NCI-H82 (cell line): ENCODE measurements at places on chromosomes 2 and 18.

DNA sequence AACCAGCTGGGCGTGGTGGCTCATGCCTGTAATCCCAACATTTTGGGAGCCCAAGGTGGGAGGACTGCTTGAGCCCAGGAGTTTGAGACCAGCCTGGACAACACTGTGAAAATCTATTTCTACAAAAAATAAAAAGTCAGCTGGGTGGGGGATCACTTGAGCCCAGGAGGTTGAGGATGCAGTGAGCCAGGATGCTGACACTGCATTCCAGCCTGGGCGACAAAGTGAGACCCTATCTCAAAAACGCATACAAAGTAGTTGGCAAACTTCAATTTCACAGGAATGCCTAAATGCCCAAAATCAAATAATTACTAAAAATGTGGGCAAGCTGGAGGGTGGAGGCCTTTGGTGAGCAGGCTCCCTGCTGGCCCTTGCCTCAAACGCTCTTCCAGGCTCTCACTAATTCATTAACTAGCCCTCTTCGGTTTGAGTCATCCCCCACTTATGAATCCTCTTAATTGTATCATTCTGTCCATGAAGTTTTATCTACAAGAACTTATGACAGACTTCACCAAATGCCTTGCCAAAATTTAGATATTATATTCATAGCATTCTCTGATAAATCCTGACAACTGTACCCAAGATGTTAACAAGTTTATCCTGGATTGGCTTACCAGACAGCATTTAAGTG, 68.7 kb upstream of the ZFP36L2 start:
- peak; percentile 7 for DNase-seq

- DNase-seq: no peak
These were observed 15.4 kb upstream of the DGKD start for GRCh38 chr2:233338812-233339368.

DNA sequence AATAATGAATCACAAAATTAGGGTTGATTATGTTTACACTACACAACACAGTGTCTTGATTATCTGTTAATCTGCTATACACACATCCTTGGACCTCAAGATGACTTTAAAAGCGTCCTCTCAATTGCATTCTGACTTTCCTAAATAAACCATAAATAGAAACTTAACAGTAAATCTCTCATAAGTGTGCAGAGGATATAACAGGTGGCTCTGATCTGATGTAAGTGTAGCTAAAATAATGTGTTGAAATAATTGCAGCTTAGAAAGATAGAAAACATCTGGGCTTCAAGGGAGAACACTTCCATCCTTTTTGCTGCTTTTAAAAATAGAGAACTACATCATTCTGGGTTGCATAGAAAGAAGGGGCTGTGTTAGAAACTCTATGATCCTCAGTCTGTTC, 78.4 kb upstream of the EFEMP1 start:
- no peak for DNase-seq

DNA sequence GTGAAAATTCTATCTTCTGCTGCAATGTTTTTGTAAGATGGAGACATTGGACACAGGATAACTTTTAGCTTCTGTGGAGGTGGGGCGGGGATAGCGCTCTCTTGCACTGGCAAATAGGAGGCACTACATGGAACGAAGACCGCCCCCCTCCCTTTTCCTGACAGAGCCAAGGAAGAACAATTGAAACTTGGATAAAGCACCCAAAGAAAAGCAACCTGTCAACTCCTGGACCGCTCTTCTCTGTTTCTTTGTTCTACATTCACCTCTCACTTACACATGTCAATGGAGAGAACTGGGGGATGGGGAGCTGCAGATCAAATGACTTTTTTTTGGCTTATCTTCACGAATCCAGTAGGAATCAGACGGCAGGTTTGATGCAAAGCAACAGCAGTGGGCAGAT, 126.3 kb upstream of the CHAC2 start:
- DNase-seq: no peak

DNA sequence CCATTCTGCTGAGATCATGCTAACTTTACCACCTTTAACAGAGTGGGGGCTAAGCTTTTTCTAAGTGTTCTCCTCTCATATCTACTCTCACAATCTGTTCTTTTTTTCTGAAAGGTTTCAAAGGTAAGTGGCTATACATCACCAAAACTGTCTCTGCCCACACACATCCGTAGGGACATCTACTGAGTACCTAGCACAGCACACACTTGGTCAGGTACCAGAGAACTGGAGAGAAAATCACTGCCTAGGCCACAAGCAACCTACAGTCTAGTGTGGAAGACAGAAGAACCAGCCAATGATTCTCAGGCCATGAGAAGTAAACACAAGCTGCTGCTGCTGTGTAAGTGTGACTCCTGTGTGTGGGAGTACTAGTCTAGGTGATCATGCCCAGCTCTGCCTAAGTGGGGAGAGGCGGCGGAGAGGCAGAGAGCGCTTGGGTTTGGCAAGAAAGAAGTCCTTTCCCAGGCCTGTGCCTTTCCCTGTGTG, 176.1 kb upstream of the ZFP36L2 start:
- no peak for DNase-seq

DNA sequence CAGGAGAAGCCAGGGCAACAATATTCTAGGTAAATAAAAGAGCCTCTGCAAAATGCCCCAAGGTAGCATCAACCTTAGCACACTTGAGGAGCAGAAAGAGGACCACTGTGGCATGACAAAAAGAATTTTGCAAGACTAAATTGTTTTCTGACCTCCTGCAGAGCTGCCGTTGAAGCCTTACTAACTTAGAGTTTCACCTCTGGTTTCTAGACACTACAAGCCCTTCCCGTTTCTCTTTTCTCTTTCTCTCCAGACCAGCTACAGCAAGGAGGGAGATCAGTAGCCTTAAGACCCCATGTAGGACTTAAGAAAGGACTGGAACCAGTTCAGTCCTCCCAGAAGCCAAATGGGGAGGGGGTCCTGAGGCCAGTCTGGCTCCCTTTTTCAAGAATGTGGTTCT, 73.3 kb upstream of the SP3 start:
- DNase-seq: no peak

- DNase-seq: no peak
These were observed 6.2 kb upstream of the GORASP2 start for GRCh38 chr2:170922634-170923494.

DNA sequence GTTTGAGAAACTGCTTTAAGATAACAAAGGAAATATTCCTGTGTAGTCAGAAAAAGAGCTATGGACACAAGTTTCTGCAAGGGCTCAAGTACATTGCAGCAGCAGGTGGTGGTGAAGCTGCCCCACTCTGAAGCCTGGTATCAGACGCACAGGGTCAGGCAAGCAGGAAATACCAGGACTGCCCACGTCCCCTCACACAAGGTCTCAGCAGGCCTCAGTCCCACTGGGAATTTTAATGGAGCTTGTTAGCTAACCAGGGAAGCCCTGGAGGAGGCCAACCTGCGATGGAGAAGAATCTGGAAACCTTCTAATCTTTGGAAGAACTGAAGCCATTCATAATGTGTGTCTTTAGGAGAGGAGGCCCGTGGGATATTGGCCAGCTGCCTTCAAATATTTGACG, 168.3 kb downstream of the UXS1 start:
- DNase-seq: no peak

DNA sequence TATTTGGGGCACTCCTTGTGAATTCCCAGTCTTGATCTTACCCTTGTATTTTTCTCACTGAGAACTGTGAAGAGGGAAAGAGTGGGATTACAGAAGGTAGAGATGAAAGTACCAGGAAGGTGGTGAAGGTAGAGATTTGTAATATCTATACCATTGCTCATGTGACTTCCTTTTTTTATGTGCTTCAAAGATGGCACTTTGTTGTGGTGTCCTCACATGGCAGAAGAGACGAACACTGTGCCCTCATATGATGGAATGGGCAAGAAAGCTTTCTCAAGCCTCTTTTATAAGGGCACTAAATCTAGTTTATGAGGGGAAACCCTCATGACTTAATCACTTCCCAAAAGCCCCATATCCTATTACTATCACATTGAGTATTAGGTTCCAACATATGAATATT, 28.9 kb upstream of the PPM1B start:
- no peak for DNase-seq

- DNase-seq: no peak
These were observed 64.2 kb upstream of the OTOF start for GRCh38 chr2:26542194-26542455.

DNA sequence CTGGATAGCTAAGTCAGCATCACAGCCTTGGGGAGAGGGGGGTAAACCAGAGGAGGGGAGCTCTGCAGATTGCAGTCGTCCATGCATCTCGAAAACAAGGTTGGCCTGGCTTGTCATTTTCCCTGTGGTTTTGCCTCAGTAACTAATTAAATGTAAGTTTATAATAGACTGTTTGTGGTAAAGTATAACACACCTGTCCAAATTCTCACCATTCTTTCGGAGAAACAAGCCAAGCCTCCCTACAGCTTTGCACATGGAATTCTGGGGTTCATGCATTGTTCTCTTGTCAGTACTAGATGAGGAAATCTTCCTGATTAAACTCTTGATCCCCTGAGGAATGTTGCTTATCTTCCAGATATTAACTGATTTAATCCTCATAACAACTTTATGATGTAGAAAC, 1065.2 kb upstream of the FAM98A start:
- DNase-seq: no peak

DNA sequence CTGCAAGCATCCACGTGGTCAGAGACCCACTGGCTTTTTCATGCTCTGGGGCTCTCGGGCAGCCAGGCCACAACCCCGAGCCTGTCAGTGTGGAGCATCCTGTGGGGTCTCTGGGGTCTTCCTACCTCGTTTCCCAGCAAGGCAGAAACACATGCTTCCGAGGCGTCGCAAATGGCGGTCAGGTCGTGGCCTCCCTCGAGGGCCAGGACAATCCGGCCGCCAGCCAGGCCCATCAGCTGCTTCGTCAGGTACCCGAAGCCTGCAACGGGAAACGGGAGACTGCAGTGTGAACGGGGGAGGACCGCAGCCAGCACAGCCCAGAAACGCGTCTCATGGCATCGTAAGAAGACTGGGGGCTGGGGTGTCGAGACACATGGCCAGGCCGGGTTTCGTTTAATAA, 218.7 kb downstream of the TWIST2 start:
- DNase-seq: no peak

DNA sequence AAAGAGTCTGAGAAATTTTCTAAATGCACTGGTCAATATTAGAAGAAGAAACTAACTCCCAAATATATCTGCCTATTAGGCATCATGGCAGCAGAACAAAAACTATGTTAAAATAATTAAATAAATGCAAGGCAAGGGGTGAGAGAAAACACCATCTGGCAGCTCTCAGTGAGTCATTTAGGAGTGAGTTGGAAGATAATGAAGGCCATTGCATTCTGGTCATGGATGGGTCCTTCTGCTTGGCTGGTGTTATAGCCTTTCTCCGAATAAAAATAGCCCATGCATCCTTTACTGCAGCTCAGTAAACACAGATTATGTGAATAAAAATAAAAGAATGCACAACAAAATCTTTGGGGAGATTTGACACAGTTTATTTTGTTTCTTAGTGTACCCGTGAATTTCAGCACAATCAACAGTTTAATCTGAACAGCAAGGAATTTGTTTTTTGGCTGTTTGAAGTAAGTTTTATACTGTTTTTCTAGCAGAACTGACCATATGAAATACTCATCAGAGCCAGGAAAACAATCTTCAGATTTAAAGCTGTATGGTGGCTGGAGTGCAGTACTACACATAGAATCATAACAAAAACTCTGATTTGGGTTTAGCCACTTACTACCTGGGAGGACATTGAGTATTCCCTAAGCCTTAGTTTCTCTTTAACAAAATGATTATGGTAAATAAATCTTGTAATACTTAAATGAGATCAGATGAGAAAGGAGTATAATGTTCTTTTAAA, 225.1 kb upstream of the ITGA4 start:
- peak; percentile 71 for DNase-seq

DNA sequence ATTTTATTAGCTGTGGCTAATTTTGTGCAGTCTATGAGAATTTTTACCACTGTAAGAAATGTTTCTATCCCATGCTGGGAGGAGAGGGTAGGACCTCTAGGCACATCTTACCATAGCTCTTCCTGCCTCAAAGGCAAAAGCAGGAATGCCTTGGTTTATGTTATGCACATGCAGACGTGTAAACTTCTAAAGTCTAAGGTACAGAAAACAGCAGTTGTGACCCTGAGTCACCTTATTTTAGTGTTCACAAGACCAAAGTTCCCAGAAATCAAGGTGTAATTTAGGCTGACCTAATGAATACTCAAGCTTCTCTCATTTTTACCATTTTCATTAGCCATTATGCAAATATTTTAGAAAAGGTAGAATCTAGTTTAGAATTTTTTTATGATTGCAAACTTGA, 15.4 kb upstream of the WIPF1 start:
- no peak for DNase-seq

DNA sequence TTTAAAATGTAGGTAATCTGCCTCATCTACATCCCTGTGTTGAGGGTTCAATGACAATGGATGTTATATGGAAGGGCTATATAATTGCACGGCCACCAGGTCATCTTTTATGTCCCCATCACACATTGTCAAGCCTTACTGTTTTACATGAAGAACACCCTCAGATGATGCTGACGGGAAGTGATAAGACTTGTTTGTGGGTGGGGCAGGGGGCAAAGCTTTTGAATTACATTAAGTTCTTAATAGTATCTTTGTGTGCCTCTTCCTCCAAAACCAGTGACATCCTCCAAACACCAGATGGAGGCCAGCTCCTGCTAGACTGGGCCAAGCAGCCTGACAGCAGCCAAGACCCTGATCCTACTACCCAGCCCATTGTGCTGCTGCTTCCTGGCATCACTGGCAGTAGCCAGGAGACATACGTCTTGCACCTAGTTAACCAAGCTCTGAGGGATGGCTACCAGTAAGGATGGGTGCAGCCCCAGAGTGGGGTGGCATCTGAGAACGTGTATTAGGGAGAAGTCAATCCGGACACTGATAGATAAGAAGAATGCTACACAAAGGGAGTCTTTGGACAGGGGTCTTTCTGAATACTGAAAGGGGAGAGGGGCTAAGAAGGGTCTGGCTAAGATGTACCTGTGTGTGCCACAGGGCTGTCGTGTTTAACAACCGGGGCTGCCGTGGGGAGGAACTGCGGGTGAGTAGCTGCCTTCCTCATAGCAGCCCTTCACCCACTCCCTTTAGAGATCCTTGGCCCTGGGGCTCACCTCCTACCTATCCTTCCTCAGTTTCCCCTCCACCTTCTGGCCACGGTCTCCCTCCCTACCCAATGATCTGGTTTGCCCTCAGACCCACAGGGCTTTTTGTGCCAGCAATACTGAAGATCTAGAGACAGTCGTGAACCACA, 5.3 kb downstream of the ABHD1 start:
- no peak for DNase-seq

- peak; percentile 42 for DNase-seq
These were observed 81.4 kb downstream of the CELF4 start for GRCh38 chr18:37483984-37484819.

DNA sequence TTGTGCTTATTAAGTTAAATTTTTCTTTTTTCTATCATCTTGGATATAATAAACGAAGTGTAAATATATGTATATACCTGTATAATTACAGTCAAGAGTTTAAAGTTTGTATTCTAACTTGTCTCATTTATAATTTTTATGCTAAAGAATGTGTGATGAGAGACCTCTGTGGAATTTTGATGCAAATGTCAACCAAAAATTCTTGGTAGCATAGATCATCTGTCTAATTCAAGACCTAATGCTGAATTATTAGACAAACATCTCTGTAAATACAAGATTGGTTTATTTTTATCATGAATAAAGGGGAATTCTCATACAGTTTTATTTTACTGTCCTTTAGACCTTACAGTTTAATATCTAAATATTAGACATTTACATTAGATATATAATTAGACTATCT, 149.2 kb upstream of the VWC2L start:
- no peak for DNase-seq
